ENCODE measurements at places on chromosomes 16 and 17.

DNA sequence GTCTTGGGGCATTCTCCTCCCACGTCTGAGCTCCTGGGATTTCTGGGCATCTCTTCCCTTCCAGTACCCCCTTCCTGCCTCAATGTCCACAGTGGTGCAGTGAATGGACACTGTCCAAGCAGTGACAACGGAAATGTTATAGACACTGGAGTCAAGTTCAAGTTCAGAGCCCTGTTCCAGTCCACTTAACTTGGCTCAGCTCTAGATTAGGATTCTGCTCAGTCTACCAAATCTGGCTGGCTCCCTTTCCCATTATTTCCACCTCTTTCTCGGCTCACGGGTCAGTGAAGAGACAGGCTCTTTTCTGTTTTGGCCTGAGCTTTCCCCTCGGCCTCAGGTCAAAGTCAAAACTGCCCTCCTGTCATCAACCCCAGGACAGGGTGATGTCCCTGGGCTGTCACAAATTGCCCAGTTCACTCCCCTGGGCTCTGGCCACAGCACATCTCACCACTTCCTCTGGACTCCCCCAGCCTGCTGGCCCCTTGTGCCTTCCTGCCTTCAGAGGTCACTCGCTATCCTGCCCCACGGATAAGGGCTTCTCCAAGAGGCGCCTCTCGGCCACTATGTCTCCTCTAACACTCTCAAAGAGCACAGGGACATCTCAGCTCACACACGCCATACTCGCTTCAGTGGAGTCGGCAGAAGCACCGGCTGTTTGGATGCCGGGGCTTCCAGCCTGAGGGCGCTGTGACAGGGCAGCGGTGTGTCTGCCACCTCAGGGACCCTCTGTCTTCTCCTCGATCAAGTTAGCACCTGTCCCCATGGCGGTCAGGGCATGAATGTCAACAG lies 17.7 kb upstream of the MRPL38 start:
- no peak for DNase-seq

DNA sequence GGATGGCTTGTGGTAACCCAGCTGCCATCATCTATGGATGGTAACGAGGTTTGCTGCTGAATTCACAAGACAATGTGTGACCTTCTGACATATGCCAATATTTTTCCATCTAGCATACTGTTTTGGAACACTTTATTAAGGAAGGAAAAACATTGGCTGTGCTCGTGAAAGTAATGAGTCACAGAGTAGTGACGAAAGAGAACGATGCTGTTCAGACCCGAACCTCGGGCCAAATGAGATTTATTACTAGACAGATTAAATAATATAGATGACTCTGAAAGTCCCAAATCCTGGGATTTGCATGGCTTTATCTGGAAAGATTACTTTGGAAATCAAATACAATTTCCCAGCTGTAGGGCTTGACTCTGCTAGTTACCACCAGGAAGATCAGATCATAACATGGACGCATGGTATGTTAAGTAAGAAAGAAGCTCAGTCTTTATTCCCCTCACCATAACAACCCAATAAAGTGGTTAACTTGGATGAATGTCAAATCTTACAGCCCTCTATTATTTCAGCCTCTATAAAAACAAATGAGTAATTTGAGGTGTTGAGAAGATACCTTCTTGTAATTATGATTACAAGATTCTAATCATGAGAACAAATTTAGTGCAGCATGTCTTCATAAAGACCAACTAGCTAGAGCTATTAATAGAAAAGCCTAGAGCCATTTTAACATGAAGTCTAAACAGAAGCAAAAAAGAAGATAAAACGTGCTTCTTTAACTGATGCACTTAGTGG lies 32.6 kb downstream of the ERN1 start:
- no peak for DNase-seq

DNA sequence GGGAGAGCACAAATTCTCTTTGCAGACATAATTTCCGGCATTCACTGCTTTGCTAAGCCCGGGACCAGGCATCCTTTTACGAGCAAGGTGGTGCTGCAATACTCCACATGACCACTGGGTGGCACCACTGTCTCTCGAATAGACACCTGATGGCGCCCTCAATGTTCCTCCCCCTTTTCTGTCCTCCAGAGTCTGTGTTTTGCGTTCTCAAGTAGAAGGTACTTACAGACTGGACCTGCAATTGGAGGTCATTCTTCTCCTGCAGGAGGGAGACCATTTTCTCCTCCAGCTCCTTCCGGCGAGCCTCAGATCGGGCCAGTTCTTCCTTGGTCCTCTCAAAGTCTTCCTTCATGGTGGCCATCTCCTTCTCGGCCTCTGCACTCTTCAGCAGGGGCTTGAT lies 45.2 kb downstream of the MYH13 start:
- DNase-seq, result peak; percentile 69

- DNase-seq, result no peak
Measured at GRCh38 chr17:47993964-47994363, 23.1 kb downstream of the CDK5RAP3 start.

- DNase-seq, result no peak
Measured at GRCh38 chr17:72631949-72632684, 460.4 kb downstream of the SLC39A11 start.

- DNase-seq, result no peak
Measured at GRCh38 chr17:5131146-5131715, 15.4 kb downstream of the USP6 start.

GRCh38 chr17:79530361-79531105 lies 80.3 kb downstream of the RBFOX3 start:
- no peak for DNase-seq

- DNase-seq, result no peak
Measured at GRCh38 chr16:80836846-80837245, 32.4 kb upstream of the CDYL2 start.

DNA sequence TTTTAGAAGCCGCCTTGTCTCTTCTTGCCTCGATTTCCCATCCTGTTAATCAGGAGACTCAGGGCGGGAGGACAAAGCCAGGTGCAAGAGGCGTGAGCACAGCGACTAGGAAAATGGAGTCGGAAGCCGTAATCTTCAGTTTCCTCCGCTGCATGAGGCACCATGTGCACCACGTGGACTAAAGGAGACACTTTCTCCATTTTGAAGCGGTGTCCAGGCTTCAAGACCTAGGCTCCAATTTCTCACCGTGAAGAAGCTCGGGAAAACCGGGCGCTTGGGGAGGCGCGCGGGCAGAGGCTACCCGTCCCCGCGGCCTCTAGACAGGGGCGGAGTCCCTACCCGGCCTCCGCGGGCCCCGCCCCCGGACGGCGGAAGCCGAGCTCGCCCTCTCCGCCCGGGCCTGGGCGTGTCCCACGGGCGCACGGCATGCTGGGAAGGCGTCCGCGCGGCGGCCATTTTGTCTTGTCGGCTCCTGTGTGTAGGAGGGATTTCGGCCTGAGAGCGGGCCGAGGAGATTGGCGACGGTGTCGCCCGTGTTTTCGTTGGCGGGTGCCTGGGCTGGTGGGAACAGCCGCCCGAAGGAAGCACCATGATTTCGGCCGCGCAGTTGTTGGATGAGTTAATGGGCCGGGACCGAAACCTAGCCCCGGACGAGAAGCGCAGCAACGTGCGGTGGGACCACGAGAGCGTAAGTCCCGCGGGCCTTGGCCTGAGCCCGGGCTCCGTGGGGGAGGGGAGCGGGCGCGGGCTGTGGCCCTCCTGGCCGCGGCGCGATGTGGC lies at the start of gene LUC7L3:
Gene LUC7L3, plus strand, starts transcription at position 460 of the 780 bp plus-strand sequence. Its CDS starts 130 bp downstream, at position 590.
- DNase-seq, result peak; percentile 84

- DNase-seq, result no peak
Measured at GRCh38 chr16:51049678-51050376, 101.2 kb downstream of the SALL1 start.

GRCh38 chr16:22356930-22357634 lies 17.3 kb downstream of the CDR2 start:
- no peak for DNase-seq

GRCh38 chr17:32772453-32773025 lies 104.4 kb downstream of the MYO1D start:
- DNase-seq, result no peak

- no peak for DNase-seq
Measured at GRCh38 chr17:68460146-68460545, 2.9 kb upstream of the WIPI1 start.

DNA sequence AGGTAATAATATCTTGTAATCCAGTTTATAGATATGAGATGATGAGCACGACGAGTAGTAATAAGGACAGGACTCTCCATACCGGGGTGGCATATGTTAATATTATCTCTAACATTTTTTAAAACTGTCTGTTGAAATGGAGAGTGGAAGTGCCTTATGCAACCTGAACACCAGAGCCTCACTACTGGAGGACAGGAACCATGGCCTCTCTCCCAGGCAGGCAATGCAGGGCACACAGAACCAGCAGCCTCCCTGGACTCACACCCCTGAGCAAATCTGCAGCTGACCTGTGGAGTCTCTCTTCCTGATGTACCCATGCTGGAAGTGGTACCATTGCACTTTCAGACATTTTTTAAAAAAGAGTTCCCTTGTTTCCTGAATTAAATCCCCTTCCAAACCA lies 55.2 kb upstream of the ERN1 start:
- no peak for DNase-seq

DNA sequence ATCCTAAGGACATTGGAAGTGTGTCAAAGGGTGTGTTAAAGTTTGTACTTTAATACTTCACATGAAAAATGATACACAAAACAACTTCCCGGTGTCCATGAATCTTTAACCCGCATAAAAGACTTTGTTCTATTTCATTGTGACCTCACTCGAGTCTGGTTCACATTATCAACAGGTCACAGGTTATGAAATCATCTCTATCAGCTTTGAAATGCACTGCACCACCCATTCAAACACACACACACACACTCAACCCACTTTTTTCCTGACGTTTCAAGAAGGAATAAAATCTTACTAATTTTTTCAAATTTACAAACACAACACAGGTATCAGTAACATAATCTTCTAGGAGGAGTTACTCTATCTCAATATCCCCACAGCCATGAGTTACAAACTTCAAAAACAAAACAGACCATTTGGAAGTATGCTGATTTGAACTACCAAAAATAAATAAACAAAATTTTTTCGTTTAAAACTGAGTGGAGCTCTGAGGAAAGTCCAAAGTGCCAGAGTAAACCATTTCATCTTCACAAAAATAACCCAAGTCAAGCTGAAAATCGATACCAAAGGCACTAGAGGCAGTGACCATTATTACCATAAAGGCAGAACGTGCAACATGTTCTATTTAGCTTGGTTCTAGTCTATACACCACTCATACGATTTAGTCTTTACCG lies 2.7 kb downstream of the ACOX1 start:
- DNase-seq, result no peak

GRCh38 chr17:83189044-83190003 lies 109.9 kb downstream of the METRNL start:
- peak; percentile 40 for DNase-seq

- DNase-seq, result no peak
Measured at GRCh38 chr17:44084131-44084538, 13.6 kb downstream of the G6PC3 start.

GRCh38 chr17:6666557-6666956 lies 15.0 kb downstream of the C17orf100 start:
- no peak for DNase-seq

DNA sequence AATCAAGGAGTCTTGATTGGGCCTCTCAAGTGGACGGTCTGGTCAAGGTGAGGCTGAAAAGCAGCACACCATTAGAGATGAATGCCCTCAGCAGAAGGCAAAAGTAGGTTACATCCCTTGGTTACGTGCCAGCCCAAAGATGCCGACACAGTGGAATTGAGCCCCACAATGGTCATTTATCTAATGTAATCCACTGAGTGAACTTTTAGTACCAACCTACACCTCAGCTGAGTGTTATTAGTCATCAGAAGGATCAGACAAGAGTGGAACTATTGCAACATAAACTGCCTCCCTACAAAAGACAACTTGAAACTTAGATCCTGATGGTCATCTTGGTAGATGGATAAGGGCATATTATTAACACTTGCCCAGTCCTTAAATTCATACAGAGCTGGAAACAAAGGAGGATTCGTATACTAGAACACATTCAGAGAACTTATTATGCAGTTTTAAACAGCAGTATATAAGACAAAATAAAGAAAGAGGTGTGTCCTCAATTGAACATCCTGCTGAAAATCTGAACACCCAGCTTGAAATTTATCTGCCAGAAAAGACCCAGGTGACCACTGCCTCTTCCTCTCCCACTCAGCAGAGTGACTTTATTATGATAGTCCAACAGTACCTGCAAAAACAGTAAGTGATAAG lies 2.8 kb downstream of the DCUN1D3 start:
- no peak for DNase-seq

- DNase-seq, result no peak
Measured at GRCh38 chr17:76092526-76093413, 10.8 kb downstream of the EXOC7 start.

- no peak for DNase-seq
Measured at GRCh38 chr16:47492428-47493377, 31.6 kb downstream of the PHKB start.

GRCh38 chr16:87860553-87861299 lies 8.6 kb downstream of the SLC7A5 start:
- no peak for DNase-seq

DNA sequence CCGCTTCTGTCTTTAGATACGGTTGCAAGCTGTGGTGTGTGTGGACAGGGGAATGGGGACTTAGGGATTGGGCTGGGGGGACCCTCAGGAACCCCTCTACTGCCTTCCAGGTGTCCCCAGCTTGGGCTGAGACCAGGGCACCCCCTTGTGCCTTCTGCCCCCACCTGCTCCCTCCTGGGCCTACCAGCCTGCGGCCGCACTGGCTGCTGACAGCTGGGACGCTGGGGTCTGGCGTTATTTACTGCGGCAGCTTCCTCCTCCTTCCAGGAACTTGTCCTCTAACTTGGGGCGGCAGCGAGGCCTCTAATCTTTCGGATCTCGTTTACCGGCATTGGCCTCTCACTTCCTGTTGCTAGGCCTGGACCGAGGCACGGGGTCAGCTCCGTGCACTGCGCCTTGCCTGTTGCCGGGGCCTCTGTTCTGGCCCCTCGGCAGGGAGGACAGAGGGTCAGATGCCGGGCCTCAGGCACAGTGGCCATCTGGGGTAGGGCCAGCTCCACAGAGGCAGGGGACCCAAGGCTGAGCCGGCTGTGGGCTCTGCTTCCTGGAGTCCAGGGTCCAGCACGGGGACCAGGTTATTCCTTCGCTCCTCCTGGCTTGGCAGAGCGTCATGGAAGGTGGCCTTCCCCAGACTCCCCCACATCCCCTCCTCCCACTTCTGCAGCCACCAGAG lies 31.8 kb downstream of the TMEM235 start:
- no peak for DNase-seq

DNA sequence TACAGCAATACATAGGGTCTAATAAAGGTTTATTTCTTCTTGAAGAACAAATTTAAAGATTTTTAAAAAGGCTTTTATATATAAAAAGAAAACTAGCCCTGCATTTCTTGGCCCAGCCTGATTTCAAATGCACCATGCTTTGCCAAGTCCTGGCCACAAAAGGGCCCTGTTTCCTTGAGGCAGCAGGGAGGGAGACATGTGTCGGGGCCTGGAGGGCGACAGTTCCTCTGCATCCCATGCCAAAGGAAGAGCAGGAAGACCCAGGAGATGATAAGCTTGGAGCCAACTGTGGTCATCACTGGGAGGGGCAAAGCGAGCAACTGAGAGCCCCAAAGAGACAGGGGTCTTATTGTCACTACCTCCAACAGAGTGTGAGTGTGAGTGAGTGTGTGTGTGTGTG lies 571.5 kb upstream of the PSMD7 start:
- DNase-seq, result no peak

Data from amniotic stem cell (primary cell).